ENCODE measurements at places on chromosomes 7 and 10.

DNA sequence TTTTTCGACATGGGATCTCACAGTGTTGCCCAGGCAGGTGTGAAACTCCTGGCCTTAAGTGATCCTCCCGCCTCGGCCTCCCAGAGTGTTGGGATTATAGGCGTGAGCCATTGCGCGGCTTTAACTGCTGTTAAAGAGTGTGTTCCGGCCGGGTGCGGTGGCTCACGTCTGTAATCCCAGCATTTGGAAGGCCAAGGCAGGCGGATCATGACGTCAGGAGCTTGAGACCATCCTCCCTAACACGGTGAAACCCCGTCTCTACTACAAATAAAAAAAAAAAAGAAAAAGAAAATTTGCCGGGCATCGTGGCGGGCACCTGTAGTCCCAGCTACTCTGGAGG is 1.1 kb downstream of the RABGEF1 start:
- DNase-seq = no peak

DNA sequence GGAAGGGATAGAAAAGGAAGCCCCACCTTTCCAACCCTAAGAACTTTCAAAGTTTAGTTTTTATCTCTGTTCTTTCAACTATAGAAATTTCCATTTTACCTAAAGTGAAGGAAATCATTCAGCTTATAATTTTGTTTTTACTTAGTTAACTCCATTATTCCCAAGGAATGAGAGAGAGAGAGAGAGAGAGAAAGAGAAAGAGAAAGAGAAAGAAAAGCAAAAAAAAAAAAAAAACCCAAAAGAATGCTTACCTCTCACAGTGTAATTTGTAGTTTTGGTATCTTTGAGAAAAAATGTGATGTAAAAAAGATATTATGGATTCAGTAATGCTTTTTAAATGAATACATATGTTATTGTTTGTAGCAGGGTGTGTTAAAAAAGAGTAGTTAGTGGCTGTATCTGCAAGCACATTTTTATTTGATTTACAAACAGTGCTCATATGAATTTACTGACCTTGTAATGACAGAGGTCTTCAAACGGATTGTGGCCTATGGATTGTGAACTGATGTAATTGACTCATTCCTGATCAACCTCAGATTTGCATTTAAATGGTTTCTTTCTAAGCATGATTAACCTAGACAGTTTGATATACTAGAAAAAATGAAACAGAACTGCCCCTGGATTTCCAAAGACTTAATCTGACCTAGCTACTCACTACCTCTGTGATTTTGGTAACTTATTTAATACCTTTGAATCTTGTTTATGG is 64.9 kb downstream of the LCOR start:
- DNase-seq = no peak

GRCh38 chr10:23417254-23417653 is 21.6 kb upstream of the OTUD1 start:
- DNase-seq = no peak

- no peak for DNase-seq
These were observed 171.8 kb downstream of the PRKAG2 start for GRCh38 chr7:151704960-151705635.

DNA sequence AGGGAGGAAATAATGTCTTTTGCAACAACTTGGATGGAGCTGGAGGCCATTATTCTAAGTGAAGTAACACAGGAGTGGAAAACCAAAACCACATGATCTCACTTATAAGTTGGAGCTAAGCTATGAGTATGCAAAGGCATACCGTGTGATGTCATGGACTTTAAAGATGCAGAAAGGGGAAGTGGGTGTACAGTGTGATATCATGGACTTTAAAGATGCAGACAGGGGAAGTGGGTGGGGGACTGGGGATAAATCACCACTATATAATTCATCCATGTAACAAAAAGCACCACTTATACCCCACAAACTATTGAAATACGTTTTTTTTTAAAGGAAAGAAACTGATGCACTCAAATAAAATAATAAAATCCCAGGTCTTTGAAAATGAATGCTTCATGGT is 29.5 kb downstream of the LYZL2 start:
- DNase-seq = no peak

DNA sequence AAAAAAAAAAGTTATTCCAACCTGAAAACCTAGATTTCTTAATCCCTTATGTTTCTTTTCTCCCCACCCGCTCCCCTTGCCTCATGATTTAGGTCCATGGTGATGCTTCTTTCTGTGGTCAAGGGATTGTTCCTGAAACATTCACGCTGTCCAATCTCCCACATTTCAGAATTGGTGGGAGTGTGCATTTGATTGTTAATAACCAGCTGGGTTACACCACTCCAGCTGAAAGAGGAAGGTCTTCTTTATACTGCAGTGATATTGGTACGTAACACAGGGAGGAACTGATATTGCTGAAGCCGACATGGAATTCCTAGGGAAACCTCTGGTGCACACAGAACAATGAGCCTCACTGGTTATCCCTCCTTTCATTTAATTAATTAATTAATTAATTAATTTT is 22.7 kb downstream of the DHTKD1 start:
- no peak for DNase-seq
